ENCODE measurements at places on chromosomes 12 and 14.

GRCh38 chr14:93946541-93947090 is 19.5 kb downstream of the FAM181A start:
- DNase-seq = no peak

GRCh38 chr12:97555547-97556187 is 93.1 kb downstream of the RMST start:
- no peak for DNase-seq

DNA sequence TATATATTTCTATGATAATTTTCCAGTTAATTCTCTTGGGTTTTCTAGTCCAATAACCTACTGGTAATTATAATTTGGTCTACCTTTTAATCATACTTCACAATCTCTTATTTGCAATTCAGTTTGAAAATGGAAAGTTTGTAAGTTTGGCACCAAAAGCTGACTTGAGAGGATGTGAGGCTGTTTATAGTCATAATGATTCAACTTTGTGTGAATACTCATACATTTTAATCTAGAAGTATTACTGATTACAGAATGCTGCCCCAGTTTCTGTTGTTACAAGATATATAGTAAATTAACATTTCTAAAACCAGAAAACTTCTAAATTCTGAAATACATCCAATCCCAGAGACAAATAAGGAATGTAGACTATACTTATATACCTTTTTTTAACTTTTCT is 158.2 kb downstream of the SLC38A4 start:
- no peak for DNase-seq

DNA sequence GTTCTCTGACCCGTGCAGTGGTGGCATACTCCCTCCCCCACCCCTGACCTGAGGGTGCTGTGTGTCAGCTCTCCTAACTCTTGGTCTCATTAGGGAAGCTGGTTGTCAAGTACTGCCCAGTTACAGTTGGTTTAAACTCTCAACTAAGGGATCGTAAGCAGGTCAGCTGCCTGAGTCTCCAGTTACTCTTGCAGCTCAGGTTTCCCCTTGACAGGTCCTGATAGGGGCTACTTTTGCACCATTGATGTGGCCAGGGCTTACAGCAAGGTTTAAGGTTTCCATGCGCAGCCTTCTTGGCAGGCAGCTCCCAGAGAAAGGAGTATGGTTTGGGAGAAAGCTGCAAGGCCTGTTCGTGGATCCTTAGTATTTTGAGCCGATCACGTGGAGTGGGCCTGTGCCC is 74.5 kb downstream of the ETV6 start:
- DNase-seq = no peak

- DNase-seq = no peak
Observed at GRCh38 chr12:23666866-23667265, 282.6 kb downstream of the SOX5 start.

DNA sequence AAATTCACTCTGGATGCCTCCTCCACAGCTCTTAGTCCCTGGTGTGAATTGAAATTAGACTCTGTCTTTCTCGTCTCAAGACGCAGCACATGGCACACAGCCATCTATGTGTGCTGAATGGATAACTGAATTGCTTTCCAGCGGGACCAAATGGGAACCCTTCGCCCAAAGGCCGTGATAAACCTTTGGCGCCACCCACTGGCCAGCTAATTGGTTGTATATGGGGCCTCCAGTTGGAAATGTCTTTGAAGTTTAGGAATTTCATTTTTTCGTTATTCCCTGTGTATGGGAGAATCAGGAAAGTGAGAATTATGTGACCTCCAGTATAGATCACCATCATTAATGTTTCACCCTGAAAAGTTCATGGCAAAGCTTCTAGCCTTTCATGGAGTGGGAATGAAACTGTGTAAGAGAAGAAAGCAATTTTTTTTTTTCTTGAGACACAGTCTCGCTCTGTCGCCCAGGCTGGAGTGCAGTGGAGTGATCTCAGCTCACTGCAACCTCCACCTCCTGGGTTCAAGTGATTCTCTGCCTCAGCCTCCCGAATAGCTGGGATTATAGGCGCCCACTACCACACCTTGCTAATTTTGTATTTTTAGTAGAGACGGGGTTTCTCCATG is 9.8 kb upstream of the HSP90AA1 start:
- DNase-seq = peak; percentile 90

- DNase-seq = no peak
Observed at GRCh38 chr14:104268725-104269436, 130.5 kb downstream of the KIF26A start.

DNA sequence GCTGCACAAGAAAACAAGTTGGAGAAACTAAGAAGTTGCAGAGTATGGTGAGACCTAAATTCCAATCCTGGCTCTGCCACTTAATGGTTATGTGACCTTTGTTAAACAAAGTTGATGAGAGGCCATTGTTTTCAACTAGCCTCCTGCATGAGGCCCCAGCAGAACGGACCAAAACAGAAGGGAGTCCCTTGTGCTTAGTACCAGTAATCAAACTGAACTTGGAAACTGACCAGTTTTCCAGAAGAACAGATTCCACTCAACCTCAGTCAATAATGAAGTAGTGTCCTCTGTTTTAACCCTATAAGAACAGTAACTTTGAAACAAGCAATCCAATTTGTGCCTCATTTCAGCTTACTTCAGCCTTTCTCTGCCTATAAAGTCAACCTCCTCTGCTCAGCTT is 69.9 kb downstream of the C12orf56 start:
- DNase-seq = no peak

DNA sequence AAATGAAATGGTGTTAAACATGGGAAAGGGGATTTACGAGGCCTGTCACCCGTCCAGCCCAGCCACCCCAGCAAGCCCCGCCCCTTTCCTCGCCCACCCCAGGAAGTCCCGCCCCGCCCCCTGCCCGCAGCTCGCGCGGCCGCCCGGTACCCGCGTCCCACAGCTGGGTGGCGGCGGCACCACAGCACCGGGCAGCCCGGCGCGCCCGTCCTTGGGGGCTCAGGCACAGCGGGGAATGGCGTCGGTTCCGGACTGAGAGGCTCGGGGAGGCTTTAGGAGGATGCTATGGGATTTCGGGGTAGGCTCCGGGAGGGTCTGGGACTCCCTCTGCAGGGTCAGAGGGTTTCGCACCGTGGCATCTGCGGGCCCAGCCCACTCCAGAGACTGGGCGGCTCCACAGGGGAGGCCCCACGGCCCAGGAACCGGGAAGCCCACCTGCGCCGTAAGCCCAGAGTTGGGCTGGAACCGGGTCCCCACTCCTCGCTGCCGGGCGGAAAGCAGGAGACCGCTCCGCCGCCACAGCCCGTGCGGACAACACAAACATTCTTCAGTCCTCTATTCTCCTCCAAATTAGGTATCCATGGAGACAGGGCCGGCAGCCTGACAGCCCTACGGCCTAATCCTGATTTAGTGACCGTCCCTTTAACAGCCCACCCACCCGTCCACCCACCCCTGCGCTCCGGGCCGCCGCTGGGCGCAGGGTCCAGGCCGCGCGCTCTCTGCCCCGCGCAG is 1.4 kb downstream of the FIGNL2 start:
- peak; percentile 7 for DNase-seq

GRCh38 chr14:102504328-102504999 is 5.1 kb downstream of the ANKRD9 start:
- no peak for DNase-seq

- DNase-seq = no peak
Observed at GRCh38 chr12:152440-152839, 61.5 kb downstream of the SLC6A12 start.

DNA sequence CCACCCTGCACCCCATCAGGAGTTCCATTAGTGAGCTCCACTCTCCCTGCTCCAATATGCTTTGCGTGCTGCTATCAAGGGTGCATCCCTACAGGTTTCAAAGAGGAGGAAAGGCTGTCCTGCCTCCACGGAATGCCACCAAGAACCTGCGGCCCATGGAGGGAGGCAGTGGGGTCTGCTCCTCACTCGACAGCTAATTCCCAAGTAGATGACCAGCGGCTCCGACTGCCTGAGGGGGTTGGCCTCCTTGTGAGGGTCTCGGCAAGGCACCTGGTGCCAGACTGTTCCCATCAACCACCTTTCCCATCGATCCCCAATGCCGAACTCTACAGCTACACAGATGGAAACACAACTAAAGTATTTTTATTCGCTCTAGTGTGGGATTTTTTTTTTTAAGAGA is 36.0 kb downstream of the AMN start:
- no peak for DNase-seq

- no peak for DNase-seq
Observed at GRCh38 chr14:55306938-55307589, 35.8 kb downstream of the FBXO34 start.

DNA sequence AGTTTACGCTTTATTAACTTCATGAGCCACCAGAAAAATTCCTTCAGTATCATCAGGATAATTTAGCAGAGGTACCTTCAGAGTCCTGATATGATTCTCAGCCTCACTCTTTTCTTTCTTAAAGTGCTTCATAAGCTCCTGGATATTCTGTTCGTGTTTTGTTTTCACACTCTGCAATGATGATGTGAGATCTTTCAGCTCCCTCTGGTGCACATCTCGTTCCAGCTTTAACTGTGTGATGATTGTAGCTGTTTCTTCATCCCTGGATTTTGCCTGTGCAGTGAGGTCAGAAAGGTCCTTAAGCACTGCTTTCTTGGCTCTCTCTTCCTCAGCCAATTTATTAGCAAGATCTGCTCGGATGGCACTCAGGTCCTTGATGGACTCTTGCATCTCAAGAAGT is 156.7 kb downstream of the CEP128 start:
- peak; percentile 52 for DNase-seq

DNA sequence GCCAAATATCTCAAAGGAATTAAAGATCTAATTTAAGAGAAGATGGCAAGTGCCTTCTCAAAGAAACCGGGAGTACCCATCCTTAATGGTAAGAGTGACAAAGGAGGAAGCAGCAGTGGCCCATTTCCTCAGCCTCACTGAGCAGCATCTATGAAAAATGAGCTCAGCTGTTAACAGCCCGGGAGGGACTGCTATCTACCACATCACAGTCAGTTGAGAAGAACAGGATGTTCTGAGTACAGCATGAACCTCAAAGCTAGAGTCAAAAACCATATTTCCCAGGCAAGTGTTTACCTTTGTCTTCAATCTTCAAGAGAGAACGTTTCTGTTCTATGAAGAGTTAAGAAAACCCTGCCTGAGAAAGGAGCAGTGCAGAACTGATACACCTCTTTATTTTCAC is 115.0 kb downstream of the BTG1 start:
- no peak for DNase-seq

DNA sequence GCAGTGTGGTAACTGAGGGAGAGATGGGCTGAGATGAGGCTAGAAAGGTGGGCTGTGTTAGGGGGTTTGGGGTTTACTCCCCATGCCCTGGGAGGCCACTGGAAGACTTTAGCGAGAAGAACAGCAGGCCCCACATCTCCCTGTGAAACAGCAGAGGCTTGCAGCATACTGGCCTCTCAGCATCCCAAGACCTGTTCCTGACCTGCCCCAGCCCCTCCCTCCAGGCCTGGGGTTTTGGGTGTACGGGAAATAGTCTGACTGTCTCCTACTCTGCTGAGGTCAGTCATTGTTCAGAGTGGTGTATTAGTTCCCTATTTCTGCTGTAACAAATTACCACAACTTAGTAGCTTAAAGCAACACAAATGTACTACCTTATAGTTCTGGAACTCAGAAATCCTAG is 103.5 kb upstream of the HIF1A start:
- DNase-seq = no peak

- no peak for DNase-seq
Observed at GRCh38 chr12:62844915-62845314, 90.0 kb downstream of the PPM1H start.

GRCh38 chr14:76715101-76715500 is 46.2 kb upstream of the VASH1 start:
- DNase-seq = no peak

DNA sequence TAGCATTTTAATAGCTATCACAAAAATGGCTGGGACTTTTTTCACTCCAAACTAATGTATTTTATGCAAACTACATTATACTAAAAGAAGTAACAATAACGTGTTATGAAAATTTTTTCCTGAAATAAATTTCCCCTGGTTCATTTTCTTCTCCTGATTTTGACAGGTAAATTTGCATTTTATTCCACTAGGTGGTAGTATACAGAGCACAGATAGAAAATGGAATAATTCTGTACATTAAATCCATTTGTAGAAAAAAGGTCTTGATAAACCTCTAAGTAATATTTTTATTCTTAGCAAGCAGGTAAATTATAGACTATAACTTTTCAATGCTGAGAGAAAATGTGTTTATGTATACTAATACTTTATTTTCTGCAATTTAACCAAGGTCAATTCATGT is 96.5 kb downstream of the BCAT1 start:
- DNase-seq = no peak

DNA sequence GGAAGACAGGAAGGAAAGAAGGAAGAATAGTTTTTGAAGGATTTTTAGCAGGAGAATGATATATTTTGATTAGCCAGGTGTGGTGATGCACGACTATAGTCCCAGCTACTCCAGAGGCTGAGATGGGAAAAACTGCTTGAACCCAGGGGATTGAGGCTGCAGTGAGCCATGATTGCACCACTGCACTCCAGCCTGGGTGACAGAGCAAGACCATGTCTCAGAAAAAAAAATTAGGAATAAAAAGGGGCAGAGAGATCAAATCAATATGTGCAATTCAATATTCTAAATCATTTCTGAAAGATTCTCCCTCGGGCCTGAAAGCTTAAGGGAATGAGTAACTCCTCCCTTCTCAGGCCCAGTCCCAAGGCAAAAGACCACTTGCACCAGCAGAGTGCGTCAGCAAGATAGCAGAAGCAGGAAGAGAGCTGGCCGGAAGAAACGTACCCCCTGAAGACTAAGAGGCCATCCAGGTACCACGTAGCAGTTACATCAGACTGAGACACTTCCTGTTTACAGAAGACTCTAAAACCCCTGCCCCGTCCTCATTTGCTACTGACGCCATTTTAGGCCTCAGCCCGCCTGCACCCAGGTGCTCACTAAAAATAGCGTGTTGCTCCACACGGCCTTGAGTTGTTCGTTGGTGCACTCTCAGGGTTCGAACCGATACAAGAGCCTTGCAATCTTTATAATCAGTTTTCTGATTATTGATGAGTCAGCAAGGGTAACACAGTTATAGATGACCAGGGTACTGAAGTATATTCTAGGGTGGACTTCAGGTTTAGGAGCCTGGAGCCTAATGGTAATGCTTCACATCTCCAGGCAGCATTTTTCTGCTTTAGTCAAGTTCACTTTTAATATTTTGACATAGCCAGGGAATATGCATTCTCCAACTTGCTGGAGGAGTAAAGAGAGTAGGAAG is 57.7 kb upstream of the CSRP2 start:
- no peak for DNase-seq

- DNase-seq = no peak
Observed at GRCh38 chr12:29582677-29583272, 85.3 kb upstream of the OVCH1 start.

DNA sequence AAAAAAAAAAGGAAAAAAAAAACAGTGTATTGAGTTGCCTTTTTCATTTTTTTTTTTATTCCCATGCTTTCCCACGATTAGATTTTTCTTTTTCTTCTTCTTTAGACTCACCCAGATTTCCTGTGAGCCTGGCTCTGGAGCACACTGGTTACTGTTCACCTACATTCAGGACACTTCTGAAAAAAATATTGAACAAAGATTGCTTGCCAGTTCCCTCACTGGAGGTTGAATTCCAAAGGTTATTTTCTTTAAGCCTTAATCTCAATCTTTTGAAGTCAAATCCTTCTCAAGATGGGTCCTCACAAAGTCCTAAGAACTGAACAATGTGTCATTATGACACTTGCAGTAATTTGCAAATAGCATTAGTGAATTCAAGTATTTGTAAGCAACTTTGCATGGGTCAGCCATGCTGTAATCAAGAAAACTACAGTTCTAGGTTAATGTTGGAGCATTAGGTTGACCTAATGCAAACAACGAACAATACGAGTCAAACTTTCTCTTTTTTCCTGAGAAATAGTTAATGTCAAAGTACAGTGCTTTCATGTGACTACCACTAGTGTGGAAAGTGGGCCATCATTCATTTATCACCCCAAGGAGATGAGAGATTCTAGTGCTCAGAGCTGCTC is 49.2 kb upstream of the DUSP6 start:
- DNase-seq = no peak

- DNase-seq = no peak
Observed at GRCh38 chr14:53979747-53980642, 23.4 kb upstream of the BMP4 start.

Measured in midbrain (tissue), 1 donor.